ENCODE measurements at places on chromosomes 6 and 20.

DNA sequence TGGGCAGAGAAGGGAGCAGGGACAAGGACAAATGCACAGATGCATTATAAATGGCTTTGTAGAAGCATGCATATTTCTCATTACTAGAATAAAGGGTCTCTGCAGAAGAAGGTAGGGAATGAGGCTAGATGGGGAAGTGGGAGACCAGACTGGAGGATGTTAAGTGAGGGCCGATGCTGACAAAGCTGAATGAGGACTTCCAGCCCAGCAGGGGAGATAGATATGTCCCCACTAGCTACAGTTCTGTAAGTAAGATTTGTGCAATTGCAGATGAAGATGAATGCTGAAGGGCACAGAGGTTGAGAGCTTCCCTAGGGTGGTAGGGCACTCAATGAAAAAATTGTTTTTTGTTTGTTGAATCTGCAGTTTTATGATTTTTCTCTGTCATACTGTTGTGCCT is 16.9 kb downstream of the ADGRG6 start:
- no peak for DNase-seq

DNA sequence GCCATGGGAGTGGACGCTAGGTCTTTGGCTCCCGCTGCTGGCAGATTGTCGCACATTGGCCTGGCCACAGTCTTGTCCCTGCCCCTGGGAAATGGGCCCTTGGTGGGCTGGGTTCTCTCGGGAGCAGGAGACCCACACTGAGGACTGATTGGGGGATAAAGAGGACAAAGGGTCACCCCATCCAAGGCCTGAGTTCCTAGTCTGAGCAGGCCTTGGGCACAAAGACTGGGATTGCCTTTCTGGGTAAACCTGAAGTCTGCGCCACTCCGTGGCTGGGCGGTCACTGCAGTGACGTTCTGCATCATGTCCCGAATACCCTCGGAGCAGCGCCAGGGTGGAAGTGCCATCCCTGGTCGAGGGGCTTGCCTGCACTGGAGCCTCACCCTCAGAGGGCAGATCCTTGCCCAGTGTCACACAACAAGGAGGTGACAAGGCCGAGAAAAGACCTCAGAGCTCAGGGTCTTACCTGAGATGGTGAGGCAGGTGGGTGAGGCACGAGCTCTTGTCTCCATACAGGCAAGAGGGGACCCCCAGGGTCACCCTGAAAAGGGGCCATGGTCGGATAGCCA is 36.1 kb upstream of the ZBP1 start:
- peak; percentile 2 for DNase-seq

DNA sequence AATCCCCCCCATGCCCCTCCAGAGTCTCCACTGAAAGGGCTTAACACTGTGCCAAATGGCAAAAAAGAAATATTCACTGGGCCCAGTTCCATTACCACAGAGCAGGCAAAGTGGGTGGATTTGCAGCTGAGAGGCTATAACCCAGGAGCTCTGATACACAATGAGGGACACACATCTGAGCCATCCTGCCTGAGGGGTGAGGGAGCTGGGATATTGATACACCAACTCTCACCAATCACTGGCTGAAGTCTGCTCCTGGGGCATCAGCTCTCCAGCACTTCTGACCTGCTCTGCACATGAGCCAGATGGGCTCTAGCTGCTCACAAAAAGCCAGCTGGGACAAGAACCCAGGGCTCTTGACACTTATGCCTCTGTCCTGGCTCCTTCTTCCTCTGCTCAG is 4.9 kb downstream of the BPIFB1 start:
- no peak for DNase-seq

DNA sequence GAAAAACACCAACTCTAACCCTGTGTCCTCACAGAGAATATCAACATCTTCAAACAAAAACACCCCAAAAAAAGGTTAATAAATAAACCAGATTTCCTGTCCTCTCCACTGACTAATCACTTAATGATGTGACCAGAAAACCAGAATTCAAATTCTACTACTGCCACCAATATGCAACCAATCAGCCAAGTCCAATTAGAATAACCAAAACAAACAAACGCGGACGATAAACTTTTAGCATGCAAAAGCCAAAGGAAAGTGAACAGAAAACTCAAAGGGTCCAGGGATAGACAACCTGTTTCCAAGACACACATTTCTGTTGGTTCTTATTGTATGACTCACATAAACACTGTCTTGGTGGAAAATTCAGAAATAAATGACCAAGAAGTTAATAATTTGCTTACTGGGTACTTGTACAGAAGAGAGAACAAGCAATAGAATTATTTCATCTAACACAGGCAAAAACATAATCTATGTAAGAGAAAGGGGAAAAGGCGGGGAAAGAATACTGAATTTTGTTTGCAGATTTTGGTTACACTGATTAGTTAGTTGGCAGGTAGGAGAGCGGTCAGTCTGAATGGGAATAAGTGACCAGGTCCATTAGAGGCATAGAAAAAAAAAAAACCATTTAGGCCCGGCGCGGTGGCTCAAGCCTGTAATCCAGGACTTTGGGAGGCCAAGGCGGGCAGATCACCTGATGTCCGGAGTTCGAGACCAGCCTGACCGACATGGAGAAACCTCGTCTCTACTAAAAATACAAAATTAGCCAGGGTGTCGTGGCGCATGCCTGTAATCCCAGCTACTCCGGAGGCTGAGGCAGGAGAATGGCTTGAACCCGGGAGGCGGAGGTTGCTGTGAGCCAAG is 34.1 kb downstream of the HFE start:
- peak; percentile 66 for DNase-seq

DNA sequence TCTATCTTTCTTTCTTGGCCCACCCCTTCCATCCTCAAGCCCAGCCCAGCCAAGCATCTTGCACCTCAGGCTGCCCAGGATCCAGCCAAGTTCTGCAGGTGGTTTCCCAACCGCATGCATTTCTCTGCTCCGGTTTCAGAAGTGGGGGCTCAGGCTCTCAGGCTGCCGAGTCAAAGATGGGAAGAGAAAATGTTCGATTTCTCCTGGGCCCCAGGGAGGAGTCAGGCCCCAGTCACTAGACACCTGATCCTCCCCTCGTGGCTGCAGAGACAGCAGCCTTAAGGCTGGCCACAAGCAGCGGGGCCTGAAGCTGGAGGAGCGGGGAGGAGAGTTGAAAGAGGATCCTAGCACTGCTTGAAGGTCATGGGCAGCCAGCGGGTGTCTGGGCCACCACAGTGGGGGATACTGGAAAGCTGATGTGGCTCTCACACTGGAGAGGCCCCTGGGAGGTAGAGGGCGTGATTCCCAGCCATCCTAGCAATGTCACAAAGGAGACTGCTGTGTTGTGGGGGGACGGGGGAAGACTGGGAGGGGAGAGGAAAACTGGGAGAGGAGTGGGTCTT is 42.2 kb upstream of the ZFAND3 start:
- no peak for DNase-seq

All from Calu3 (cell line).